ENCODE measurements at places on chromosomes 6 and 20.

DNA sequence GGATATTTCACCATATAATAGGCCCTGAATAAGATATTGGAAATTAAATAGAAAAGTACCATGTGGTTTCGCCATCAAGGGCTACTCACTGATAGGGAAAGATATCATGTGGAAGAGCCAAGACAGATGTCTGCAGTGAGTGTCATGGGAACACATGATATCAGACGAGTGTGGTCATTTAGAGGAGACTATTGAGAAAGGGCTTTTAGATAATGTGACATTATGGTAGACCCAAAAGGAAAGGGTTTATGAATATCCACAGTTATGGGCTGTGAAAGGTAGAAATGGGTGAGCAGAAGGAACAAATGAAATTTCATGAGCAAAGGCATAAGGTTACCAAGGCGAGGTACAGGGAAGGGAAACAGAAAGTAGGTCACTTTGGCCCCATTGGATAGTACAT, 182.3 kb upstream of the PRSS16 start:
- no peak for DNase-seq

- DNase-seq = no peak
Observed at GRCh38 chr6:110514818-110515217, 38.4 kb upstream of the SLC22A16 start.

GRCh38 chr6:4606016-4606415, 170.2 kb upstream of the CDYL start:
- no peak for DNase-seq

DNA sequence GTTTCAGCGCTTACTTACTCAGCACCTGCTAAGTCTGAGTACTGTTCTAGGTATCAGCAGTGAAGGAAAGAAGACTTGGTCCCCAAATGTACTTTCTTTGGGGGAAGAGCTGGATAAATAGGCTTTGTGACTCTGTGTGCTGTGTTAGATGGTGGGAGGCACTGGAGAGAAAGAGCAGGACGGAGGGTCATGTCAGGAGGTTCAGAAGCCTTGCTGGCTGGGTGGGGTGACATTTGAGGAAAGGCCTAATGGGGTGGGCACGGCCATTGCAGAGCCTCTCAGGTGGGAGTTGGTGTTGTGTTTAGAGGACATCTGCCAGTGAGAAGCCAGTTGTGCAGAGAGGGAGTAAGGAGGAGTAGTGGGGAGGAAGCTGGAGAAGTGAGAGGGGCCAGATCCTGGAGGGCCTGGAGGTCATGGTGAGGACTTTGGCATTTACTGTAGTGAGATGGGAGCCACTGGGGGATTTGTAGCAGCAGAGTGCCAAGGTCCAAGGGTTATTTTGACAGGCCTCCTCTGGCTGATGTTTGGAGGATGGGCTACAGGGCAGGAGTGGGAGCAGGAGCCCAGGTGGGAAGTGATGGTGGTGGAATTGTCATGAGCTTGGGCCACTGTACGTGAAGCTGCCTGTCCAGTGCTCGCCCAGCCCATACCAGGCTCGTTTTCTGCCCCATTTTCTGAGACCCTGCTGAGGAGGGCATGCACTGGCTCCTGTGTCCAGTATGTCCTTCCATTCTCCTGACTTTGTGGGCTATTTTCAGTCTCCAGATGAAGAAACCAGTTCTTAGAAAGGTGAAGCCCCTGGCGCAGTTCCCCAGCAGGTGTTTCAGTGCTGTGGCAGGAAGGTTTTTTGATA, 886 bp downstream of the SDCBP2 start:
- no peak for DNase-seq

- no peak for DNase-seq
Observed at GRCh38 chr20:64107736-64108457, 532 bp upstream of the NPBWR2 start.

DNA sequence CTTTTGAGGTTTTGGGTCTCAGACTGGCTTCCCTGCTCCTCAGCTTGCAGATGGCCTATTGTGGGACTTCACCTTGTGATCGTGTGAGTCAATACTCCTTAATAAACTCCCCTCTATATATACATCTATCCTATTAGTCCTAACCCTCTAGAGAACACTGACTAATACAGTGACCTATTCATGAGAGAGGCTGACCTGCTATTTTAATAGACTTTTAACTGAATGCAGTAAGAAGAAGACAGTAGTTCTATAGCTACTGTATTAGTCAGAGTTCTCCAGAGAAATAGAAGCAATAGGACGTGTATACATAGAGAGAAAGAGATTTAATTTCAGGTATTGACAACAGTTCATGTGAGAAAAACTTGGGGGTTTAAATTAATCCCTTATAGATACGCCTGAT, 53.3 kb upstream of the SMLR1 start:
- no peak for DNase-seq

GRCh38 chr6:144519426-144519825, 234.3 kb downstream of the UTRN start:
- no peak for DNase-seq

DNA sequence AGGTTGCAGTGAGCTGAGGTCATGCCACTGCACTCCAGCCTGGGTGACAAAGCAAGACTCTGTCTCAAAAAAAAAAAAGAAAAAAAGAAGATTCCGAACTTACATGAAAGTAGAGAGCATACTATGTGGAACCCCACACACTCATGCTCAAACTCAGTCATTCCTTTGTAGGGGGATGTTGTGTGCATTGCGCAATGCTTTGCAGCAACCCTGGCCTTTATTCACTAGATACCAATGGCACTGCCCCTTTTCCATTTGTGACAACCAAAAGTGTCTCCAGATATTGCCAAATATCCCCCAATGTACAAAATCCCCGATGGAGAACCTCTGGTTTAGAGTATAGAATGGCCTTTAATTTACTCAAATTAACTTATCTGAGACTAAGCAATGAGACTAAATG, 158.6 kb downstream of the GJA1 start:
- DNase-seq = no peak

GRCh38 chr20:63163596-63164483, 52.1 kb downstream of the YTHDF1 start:
- no peak for DNase-seq

DNA sequence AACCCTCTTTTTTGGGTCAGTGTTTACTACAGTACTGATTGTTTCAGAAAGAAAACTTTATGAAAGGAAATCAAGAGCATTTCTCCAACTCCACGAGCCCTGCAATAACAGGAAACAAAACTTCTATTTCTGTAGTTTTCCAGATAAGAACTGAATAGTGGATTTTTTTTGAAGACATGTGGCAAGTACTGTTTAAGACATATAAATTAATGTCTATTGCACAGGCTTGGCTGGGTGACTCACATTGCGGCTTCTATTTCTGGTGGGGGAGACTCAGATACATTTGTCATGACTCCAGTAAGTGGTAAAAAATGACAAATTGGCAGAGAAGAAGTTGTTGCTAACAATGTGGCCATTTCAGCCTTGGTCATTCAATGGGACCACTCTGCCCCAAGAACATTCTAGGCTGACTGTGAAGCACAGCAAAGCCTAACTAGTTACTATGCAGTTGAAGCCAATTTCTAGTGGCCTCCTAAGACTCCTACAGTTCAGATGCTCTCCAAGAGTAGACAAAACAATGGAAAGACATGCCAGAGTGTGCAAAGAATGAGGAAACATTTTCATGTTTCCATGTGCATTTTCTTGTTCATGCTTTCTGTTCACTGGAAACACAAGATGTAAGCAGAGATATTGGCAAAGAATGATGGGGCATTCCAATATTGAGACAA, 200.9 kb downstream of the EDN1 start:
- peak; percentile 95 for DNase-seq

- peak; percentile 84 for DNase-seq
Observed at GRCh38 chr6:131159578-131159977, 24.3 kb downstream of the AKAP7 start.
